ENCODE measurements at places on chromosomes 3 and 15.

DNA sequence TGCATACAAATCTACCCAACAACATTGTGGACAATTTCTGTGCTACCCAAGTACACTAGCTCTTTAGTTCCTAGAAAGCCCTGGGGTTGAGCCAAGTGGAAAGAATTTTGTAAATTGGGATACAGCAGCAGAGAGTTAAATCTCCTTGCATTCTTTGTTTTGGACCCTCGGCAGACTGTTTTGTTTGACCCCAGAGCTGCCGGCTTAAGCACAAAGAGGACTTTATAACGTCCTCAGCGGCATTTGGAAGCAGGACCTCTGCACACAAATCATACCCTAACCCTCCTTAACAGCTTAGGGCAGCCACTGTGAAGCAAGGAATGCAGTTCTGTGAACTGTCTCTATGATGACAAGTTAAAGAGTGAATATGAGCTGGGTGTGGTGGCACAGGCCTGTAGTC, 415.3 kb downstream of the CNTN4 start:
- no peak for ATAC-seq

- ATAC-seq = no peak
Measured at GRCh38 chr3:186090901-186091300, 18.0 kb downstream of the ETV5 start.

DNA sequence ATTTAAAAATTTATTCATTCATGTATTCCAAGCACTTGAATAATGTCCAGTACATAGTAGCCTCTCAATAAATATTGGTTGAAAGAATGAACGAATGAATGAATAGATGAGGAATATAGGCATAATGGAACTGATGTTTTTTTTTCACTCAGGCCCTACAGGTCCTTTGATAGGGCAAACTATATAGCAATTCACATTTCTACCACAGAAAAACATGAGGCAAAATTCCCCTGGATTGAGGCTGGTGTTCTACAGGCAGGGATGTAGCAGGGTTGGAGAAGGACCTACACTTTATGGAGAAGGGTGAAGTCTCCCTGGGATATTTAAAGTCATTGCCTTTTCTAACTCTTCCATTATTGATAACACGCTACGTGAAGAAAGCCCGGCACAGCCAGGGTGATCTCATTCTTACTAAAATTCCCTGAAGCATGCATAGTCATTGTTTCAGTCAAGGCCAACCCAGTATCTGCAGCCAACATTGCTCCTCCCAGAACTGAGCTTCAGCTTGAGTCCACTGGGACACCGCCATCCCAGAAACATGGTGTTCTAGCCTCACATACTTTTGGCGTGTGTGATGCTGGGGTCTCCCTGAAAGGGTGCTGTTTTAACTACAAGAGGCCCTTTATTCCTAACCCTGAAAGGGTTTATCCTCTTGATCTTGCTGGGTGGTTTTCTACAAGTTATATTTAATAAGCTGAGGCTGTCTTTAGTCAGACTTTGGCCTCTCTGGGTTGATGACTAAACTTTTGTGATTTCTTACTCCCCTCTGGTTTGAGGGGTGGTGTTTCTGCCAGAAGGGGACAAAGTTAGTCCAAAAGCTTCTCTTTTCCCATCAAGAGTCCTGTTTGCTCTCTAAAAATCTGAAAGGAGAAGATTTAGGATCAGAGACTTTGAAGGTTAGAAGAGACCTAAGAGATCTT, 25.9 kb upstream of the FBN1 start:
- ATAC-seq = no peak

DNA sequence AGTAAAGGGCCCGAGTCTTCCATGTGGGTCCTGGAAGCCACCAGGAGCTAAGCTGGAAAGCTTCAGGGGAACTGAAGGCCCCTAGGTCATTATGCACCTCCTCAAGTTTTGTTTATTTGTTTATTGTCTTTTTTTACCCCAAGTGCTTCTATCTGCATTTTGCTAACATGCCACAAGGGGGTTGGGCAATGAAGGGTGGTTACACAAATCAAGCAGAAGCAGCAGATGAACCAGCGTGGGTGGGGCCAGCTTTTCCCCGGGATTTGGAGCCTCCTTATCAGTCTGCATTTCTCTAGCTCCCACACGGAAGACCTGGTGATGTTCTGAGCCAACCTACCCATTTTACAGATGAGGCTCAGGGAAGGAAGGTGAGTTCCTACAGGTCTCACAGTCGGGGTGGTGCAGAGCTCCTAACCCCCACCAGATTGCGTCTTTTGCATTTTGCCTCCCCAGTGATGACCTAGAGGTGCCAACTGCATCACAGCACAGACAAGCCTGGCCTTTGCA, 16.8 kb downstream of the TMC3 start:
- no peak for ATAC-seq

DNA sequence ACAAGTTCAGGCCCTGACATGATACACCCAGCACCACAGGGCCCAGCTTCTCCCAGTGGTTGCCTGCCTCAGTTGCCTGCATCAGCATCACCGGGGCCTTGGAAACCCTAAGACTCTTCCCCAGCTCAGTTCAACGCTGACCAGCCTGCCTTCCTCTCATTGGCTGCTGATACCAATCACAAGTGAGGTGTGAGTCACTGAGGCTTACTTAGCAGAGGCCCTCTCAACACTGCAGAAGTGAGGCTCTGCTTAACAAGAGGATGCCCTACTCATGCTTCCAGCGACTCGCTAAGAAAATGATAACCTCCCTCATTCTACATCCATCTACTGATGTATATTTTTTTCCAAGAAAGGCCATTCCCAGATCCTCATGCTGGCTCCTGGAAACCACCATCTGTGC, 151.9 kb downstream of the ADAMTS17 start:
- no peak for ATAC-seq

GRCh38 chr15:99109555-99110021, 4.7 kb downstream of the SYNM start:
- ATAC-seq = no peak

DNA sequence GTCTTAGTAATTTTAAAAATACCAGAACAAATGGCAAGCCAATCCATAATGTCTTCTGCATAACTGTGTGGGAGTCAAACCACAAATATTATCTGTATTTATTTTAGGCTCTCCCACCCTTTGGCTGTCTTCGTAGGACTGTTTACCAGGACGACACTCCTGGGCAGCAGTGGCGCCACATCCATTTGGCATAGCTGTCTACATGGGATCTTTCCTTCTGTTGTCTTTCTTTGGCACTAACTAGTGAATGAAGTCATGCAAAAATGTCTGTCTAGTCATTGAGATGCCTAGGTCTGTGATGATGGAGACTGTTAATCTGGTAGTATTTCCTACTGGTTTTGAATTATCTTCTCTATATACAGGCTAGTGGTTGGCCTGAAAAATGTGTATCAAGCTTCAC, 54.0 kb upstream of the CHMP2B start:
- no peak for ATAC-seq

GRCh38 chr3:109984976-109985375, 647.6 kb upstream of the DPPA4 start:
- ATAC-seq = no peak

DNA sequence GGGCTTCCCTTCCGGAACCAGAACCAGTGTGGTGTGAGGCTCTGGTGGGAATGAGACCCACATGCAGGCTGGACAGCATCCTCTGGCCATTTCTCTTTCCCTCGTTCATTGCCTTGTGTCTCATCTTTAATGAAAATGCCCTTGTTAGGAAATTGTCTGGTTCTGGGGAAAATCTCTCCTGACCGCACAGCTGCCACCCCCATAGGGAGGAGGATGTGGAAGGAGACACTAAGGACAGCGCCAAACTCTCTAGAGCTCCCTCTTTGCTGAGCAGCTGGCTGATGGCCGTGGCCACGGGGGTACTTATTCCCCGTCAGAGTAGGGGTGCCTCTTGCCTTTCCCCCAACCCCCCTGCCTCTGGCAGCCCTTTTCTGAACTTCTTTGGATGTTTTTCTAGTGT, 297.6 kb upstream of the C2CD4B start:
- ATAC-seq = peak; percentile 35

DNA sequence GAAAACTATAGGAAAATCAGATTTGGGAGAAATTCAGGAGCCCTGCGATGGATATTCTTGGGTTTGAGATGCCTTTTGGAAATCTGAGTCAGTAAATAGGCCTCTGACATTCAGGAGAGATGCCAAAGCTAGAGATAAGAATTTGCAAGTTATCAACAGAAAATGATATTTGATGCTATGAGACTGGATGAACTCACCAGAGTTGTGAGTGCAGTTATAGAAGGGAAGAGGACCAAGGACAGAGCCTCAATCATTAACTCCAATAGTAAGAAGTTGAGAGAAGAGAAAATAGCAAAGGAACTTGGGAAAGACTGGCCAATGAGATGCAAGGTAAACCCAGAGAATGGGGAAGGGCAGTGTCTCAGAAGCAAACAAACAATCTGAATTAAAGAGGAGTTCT, 7.9 kb upstream of the ANO10 start:
- no peak for ATAC-seq

DNA sequence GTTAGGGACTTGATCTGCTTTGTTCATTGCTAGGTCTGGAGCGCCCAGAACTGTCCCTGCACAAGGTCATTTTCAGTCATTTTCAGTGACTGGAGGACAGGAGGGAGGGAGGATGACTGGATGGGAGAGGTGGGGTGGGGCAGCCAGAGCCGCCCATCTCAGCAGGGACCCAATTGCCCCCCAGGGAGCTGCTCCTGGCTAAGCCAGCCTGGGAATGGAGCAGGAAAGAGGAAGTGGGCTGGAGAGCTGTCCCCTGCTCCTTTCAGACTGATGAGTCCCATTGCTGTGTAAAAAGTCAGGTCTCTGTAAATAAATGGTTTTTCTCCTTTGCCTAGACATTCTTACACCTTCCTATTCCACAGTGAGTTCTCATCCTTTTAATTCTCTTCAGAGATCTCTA, 98.4 kb upstream of the RAD18 start:
- no peak for ATAC-seq

DNA sequence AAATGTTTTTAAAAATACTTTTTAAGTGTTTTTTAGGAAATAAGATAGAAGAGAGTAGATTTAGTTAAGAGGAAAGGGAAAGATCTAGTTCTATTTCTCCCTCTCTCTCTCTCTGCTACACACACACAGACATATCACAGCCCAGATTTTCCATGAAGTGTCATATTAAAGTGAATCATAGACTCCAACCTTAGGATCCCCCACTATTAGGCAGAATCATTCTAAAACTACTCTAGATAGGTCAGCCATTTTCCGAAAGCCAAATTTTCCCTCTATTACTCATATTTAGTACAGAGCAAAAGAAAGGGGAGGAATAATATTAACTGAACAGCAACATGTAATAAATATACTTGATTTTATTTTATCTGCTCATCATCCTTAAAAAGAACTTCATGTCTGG, 45.1 kb upstream of the RSL24D1 start:
- ATAC-seq = no peak

DNA sequence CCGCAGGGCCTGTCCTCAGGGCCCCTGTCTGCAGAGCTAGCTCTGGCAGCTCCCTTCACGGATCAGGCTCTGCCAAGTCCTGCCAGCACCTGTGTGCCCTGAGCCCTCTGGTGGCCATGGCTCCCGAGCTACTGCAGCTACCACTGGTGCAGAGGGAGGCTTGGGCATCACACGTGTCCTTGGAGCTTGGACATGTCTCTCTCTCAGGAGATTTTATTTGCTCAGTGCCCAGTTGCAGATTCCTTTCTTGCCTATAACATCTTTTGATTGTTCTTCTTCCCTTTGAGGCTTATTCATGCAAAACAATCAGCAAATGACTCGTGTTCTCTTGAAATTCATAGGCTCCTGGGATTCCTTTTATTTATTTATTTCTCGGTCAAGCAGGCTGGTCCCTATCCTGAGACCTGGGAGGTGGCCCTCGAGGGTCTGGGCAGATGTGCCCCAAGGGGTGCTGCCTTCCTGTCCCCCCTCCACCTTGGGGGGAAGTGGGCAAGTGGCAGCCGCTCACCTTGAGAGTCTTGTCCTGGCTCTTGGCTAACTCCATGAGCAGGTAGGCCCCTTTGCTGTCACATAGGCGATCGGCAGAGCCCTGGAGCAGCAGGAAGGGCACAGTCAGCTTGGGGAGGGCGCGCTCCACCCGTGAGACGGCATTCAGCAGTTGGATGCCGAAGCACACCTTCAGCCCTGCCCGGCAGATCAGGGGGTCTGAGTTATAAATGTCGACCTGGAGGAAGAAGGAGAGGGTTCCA, 21.9 kb downstream of the ABTB1 start:
- ATAC-seq = peak; percentile 33

GRCh38 chr15:63045465-63045840, 2.9 kb downstream of the TPM1 start:
- no peak for ATAC-seq

DNA sequence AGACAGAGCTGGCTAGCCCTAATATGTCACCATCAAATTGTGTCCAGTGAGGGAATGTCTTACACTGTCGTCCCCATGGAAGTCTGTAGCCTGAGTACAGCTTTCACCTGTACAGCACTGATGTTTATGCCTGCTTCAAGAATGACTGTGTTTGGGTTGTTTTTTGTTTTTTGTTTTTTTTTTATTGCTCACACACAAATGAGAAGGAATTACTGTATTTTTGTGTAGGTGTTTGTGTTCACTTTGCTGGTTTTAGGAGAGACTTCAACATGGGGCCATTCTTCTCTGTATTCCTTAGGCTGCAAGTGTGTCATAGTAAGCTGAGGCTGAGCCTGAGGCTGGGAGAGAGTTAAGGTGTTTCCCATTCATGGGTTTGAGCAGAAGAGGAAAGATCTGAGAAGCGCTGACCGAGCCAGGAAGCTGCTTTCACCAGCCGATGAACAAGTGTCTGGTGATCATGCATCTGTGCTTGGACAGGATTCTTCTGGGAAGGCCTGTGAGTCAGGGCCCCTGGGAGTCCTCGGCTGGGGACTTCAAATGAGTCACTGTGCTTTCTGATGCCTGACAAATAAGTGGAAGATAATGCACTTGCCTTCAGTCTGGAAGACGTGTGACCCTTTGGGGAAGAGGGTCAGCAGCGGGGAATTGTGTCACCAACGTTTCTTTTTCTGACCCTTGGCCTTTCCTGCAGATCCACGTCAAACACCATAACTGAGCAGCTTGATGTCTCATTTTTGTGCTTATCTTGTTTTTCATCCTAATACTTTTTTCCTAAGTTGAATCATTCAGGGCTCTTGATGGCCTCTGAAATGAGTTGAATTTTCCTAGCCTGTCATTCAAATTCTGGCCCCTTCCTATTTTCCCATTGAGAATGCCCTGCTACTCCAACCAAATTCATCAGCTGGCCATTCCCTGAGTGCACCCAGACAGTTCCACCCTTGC, 36.7 kb upstream of the ZBTB38 start:
- peak; percentile 90 for ATAC-seq

DNA sequence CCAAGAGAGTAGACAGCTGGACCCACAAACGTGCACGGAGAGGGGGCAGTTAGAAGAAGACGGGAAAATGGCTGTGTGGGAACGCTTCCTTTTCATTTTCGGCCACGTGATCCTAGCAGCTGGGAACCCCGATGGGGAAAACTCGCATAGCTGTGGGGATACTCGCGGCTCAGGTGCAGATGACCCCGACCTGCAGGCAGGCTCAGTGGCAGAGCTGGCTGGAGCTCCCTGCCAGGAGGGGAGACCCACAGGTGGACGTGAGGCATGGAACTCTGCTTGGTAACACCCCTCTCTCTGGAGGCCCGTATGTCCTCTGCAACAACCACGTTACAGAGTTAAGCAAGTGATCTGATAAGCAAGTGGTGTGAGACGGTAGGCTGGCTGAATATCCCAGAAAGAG, 84.6 kb upstream of the SNRPA1 start:
- no peak for ATAC-seq

Data from SK-N-SH treated with all-trans-retinoic acid at 6 μM for 48 hours (cell line).